ENCODE measurements at places on chromosomes 2 and 18.

- DNase-seq, result no peak
Observed at GRCh38 chr2:236194786-236195185, 26.6 kb upstream of the GBX2 start.

DNA sequence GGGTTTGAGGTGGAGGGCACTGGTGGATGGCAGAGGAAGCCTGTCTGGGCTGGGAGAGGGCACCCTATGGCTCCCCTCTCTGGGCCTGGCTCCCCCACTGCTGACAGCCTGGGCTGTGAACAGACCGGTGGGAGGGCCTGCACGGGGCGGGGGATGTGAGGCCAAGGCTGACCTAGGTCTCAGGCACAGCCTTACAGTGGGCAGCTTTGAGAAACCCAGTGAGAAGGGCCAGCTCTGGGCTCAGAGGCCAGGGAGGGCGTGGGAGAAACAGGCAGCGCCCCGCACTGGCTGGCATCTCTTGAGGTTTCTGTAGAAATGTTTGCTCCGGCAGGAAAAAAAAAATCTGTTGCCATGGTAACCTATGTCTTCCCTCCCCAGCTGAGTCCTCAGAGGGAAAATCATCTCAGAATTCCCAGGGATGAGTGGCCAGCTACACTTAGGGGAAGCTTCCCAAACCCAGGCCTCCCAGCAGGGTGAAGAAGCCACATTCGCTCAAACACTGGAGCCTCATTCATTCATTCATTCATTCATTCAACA, 71.7 kb upstream of the TAF1B start:
- DNase-seq, result no peak

- no peak for DNase-seq
Observed at GRCh38 chr2:100427627-100428258, 10.3 kb upstream of the CHST10 start.

- DNase-seq, result peak; percentile 95
Observed at GRCh38 chr2:150357770-150358467, 129.5 kb downstream of the RND3 start.

GRCh38 chr2:142974288-142975024, 97.0 kb downstream of the KYNU start:
- DNase-seq, result no peak

DNA sequence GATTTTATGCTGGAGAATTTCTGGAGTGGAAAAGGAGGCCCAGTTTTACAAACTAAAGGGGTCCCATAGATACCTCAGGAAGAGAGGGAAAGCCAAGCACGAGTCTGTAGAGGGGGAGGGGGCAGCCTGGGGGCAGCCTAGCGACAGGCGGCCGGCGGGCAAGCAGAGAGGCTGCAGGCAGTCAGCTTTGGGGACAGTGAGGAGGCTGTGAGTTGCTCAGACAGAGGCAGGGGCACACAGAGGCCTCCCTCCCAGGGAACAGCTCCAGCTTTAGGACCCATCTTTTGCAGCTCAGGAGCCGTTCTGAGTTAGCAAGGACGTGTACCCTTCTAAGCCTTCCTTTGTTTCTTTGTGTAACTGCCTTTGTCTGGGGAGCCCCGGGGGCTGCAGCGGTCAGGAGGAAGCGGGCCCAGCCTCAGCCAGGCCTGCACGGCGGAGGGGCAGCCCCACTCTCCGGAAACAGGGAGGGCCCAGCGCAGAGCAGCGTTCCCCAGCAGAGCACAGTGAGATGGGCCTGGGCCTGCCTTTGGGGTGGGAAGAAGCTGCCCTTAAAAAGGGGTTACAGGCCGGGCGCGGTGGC, 41.1 kb upstream of the RALBP1 start:
- DNase-seq, result no peak

DNA sequence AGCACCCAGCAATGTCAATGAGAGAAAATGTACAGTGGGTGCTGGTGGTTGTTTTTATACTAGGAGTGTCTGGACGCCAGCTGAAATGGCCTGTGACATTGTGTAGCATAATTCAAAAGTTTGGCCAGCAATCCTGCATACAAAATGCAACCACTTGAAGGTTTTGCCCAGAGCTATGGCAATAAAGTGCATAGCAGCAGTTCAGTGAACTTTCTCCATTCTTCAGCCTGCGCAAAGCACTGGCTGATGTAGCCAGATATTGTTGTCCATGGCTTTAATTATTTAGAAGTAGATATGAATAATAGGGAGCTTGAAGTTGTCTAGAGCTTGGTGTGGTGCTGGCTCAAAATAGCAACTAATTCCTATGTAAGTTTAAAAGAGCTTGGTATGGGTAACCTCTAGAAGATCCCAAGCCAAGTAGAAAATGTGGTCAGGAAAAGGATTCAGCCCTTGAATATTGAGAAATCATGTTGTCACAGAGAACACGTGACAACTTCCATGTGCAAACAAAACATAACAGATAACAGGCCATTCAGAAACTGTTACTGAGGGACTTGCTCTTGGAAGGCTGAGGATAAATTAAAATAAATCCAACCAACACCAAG, 33.3 kb upstream of the PGAP1 start:
- DNase-seq, result no peak

Data from MM.1S (cell line).